ENCODE measurements at places on chromosomes 1 and 21.
A peak's percentile ranks its signal among the peaks of the same experiment; 100 is the strongest.

- no peak for DNase-seq
Observed at GRCh38 chr1:92544756-92545165, 58.0 kb upstream of the GFI1 start.

DNA sequence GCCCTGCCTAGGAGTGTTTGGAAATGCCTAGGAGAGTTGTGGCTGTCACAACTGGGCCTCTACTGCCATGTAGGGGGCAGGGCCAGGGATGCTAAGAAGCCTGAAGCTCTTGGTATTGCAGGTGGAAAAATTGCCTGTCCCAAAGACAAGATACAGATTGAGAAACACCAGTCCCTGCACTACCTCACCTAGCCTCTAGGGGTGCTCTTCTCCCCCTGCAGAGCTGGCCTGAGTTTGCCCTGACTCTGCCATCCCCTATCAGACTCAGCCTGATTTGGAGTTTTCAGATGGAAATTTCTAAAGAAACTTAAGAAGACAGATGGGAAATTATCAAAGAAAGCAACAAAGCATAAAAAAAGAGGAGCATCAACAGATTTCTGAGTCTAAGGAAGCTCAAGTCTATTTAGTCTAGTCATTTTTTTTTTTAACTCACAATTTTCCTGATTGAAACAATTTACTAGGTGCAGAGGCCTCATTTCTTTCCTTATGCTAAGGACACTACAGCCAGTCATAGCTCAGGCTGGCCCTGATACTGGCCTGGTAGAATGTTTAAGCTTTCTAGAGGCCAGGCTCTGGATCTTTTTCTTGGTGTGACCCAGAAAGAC is 61.4 kb upstream of the LRRN2 start:
- peak; percentile 67 for DNase-seq

GRCh38 chr1:65067491-65068201 is 80.4 kb upstream of the AK4 start:
- peak; percentile 24 for DNase-seq

GRCh38 chr1:15833842-15834405 is 13.6 kb upstream of the SPEN start:
- DNase-seq, result no peak

DNA sequence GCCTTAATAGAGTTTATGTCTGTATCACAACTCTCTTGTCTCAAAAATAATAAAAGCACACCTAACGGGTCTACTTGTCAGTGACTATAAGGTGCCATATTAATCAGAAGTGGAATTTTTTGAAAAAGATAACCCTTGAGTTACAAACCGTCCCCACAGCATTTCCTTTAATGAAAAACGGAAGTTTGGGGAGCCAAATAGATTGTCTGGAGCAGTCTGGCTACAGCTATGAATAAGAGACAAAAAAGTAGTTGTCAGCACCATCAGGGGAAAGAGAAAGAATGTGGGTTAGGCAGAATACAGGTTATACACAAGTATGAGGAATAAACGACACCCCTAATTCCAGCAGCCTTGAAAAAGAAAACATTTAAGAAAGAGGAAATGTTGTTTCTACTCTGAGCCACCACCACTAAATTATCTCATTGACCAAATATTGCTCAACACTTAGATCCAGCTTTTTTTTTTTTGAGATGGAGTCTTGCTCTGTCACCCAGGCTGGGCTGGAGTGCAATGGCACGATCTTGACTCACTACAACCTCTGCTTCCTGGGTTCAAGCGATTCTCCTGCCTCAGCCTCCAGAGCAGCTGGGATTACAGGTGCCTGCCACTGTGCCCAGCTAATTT is 29.4 kb upstream of the USP24 start:
- DNase-seq, result no peak

- DNase-seq, result no peak
Observed at GRCh38 chr1:147719711-147720225, 40.6 kb downstream of the GJA5 start.

DNA sequence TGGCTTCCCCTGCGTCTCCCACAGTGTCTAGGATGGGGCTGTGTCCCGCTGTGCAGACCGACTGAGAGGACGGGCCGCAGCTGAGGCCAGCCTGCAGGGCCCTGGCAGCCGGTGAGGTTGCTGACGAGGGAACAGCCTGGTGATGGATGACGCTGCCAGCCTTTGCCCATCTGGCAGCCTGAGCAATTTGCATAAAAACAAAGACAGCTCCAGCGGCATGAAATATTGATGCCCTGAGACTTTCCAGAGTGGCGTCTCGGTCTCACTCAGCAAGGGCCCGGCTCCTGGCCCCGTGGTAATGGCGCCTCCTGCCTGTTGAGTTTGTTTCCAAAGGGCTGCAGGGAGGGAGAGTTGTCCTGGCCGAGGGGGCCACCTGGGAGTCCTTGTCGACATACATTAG is 19.1 kb upstream of the KCNA10 start:
- DNase-seq, result no peak

DNA sequence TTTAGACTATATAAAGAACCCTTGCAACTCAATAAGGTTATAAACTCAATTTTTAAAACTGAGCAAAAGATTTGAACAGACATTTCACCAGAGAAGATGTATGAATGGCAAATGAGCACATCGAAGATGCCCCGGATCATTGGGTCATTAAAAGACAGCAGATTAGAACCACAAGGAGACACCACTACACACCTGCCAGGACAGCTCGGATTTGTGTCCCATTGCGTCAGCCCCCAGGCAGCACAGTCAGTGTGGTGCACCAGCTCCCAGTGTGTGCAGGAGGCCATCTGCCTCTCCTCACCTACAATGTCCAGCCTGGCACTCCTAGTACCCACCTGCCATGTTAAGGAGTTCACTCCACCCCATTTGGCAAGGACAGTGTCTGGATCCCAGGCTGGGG is 61.1 kb upstream of the LRP8 start:
- DNase-seq, result no peak

DNA sequence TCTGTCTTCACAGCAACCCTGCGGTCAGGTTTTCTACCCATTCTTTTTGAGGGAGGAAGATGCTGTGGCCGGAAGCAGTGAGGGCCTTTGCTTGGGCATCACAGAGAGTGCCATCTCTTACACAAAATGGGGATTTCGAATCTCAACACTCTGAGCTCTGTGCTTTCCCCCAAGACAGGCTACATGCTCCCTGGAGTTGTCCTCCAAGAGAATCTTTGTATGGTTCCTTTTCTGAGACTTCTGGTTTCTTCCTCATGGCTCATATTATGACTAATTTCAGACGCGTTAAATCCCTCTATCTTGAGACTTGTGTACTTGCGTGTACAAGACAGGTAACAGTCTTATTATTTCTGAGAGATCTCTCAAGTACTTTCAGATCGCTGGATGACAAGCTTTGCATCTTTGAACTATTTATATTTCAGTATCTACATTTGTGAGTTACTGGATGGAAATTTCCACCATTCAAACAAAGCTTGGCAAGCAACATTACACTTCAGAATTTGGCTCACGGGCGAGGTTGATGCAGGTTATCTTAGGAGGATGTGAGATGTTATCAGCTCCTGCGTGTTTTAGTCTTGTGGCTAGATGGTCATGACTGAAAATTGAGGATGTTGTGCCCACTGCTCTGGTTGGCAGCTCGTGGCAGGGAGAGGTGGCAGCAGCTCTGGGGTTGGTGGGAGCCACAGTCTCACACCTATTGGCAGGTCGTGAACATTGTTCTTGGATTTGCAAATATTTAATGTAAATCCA is 19.4 kb downstream of the ABCG1 start:
- no peak for DNase-seq

- no peak for DNase-seq
Observed at GRCh38 chr1:158087320-158087927, 93.3 kb upstream of the CD1D start.

DNA sequence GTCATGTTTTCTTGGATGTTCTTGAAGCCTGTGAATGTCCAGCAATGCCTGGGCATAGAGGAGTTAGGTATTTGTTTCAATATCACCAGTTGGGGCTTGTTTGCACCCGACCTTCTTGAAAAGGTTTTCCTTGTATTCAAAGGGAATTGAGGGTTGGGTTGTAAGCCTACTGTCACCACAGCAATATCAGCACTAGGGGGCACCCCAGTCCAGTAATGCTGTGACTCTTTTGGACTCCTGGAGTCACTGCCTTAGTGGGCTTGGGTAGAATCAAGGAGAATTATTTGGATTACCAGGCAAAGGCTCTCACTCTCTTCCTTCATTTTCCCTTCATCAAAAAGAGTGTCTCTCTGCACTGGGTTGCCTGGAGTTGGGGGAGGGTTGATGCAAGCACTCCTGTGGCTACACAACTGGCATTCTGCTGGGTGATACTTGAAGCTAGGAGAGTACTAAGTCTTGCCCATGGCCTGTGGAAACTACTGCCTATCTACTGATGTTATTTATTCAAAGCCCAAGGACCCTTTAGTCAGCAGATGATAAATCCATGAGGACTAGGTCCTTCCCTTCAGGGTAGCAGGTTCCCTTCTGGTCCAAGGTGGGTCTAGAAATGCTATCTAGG is 34.5 kb downstream of the OR10R2 start:
- DNase-seq, result no peak

DNA sequence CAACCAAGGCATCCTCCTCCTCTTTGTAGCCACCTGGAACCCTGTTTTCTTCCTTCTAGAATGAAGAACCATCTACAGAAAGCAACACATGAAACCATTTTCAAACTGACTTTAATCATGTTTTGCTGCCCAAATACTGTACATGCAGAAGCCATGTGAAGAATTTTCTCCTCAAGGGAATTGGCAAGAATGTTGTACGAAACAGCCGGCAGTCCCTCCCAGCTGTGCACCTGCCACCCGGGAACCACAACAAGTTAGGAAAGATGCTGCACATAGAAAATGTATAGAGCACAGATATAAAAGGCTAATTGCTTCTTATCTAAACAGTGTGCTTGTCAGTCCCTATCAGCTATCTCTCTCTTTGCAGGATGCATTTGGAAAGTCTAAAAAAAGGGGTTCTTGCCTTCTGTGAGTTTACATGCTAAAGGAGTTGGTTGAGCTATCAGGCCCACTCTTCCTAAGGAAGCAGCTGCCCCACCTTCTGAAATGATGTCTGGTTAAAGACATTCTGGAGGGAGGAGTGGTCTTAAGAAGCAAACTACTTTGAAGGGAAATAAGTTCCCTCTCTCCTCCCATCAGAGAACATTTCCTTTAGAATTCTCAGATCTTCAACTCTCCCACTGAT is 44.8 kb downstream of the RIMS3 start:
- no peak for DNase-seq

GRCh38 chr1:5947071-5947821 is 45.0 kb downstream of the NPHP4 start:
- no peak for DNase-seq

GRCh38 chr21:45891388-45892155 is 90.0 kb upstream of the COL6A1 start:
- no peak for DNase-seq

- DNase-seq, result no peak
Observed at GRCh38 chr1:16396591-16396990, 29.5 kb downstream of the SZRD1 start.

GRCh38 chr1:12184008-12184681 is 17.4 kb downstream of the TNFRSF1B start:
- no peak for DNase-seq

GRCh38 chr1:155396874-155397476 is 76.3 kb downstream of the RUSC1 start:
- DNase-seq, result no peak

DNA sequence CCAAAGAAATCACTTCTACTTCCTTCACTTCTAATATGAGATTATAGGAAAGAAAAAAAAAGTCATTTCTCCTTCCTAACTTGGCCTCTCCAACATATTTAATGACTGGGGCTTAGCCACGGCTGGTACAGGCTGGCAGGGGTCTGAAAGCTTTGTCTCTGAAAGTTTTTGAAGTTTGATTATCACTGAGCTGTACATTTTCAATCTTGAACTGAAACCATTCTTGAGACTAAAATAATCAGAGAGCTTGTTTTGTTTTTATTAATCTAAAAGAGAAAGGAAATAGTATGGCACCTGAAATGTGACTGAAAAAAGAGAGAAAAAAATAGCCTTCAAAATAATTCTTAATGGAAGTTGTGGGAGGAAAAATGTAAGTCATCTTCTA is 3.8 kb upstream of the KRTAP19-8 start:
- DNase-seq, result no peak

- no peak for DNase-seq
Observed at GRCh38 chr1:4668743-4669700, 14.6 kb downstream of the AJAP1 start.
